Activated CD4-positive, alpha-beta T cell treated with anti-CD3 and anti-CD28 coated beads, Interleukin-2, Interleukin-4, amounts not matched to agents 100 ng/mL and 50 ng/mL, durations not matched to agents 16 hours and 8 hours (primary cell): ENCODE measurements at places on chromosomes 5 and 9.

GRCh38 chr9:84471816-84472215, 131.3 kb upstream of the SLC28A3 start:
- no peak for DNase-seq

DNA sequence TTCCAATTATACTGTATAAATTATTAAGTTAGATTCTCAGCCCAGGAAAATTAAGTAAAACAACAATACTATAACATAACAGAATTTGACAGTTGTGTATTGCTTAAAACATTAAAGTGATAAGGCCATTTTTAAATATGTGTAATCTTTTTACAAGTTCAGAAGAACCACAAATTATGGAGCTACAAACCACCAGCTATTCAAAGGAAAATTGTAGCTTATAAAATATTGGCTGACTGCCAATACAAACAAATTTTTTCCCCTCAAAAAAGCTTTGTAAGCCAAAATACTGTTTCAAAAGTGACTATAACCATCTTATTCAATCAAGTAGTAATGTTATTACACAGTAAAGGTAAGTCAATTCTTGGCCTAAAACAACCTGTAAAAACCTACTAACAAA, 21.9 kb downstream of the STRBP start:
- no peak for DNase-seq

- DNase-seq: no peak
These were observed 67.4 kb upstream of the ZNF618 start for GRCh38 chr9:113808391-113809358.

DNA sequence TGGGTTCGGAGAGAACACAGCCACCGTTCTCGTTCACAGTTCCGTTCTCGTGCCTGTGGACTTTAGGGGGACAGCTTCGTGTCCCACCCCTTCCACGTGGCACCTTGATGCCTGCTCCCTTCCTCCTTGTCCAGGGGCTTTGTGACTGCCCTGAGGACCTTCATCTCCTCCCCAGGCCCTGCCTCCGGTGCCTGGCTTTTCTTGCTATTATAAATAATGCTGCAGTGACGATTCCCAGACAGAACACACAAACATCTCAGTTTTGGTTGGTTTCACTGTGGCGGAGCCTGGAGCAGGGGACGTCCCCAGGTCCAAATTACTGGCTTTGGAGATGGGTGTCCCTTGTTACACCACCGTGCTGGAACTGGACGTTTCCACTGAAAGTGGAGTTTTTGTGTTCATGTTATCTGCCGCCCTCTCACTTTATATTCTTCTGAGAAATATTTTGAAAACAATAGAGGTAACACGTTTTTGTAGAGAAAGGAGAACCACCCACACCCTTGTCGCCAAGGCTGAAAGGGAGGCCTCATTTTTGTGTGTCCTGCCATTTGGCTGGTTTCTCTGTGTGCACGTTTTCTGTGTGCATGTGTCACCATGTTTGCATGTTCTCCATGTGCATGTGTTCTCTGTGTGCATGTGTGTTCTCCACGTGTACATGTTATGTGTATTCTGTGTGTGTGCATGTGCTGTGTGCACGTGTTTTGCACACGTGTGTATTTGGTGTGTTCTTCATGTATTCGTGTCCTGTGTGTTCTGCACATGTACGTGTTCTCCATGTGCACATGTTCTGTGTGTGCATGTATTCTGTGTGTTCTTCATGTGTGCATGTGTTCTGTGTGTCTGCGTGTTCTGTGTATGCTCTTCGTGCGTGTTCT, 24.2 kb downstream of the WNK2 start:
- DNase-seq: no peak

GRCh38 chr5:87770601-87771121, 357.9 kb upstream of the CCNH start:
- no peak for DNase-seq

DNA sequence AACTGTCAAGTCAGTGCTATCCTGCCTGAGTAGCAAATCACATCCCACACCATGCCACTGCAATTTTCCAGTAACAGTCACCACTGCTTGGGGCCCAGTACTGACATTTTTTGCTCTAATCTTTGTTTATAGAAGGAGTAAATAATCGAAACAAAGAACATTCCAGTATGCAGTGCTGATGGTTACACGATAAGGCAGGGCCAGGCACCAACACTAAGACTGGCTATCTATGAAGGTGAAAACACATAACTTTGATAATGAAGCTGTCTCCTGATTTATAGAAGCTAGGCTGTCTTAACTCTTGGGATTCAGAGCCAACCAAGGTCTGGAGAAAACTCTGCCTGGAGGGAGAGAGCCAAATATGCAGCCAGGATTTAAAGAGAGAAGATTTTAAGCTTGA, 365.3 kb downstream of the BNC2 start:
- no peak for DNase-seq

DNA sequence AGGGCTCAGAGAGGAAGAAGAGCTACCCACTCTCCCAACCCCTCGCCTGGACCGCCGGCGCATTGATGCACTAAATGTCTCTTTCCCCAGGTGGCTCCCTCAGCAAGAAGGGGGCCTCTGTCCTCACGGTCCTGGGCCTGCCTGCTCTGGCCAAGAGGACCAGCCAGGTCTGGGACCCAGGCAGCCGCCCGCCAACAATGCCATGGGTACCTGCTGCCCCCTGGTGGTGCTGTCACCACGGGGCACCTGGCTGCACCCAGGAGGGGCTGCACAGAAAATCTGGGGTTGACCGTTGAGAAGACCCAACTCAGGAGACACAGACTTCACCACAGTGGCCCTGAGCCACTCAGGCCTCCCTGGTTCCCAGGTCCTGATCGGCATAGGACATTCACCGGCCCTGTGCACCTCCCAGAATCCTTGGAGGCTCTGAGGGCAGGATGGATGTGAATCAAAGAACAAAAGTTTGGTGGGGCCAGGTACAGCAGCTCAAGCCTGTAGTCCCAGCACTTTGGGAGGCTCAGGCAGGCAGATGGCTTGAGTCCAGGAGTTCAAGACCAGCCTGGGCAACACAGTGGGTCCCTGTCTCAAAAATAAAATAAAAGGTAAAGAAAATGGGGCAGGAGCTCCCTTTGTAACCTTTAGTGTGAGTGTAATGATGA, 2.4 kb upstream of the VAV2 start:
- peak; percentile 77 for DNase-seq

DNA sequence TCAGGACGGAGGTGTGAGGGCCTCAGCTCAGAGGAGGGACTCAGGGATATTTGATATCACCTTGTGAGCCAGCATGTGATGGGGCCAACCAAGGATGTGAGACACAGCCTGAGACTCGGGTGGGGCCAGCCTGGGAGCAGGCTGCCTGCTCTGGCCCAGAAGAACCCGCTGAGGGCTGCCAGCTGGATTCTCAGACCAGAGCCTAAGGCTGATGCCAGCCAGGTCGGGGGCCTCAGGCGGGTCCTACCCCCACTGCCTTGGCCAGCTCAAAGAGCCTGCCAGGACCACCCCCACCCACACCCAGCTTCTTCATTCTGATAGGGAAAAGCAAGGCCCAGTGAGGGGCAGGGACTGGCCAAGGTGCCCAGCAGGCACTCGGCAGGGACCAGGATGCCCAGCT, 20.3 kb upstream of the DUSP1 start:
- DNase-seq: no peak

DNA sequence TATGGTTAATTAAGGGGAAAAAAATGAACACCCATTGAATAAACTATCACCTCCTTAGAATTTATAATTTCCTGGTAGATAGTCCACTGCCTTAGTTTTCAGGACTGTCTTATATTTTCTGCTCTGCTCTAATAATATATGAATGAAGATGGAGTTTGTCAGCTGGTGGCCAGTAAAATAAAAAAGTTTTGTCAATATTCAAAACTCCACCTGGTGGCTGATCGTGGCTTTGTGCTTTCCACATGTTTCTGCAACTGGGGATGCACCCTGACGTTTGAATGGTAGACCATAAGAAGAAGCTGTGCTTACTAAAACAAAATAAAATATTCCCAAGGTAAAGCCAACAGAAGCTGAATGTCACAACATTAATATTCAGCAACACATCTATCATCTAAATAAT, 286.6 kb upstream of the IZUMO3 start:
- no peak for DNase-seq
